ENCODE measurements at places on chromosomes 7 and 10.

DNA sequence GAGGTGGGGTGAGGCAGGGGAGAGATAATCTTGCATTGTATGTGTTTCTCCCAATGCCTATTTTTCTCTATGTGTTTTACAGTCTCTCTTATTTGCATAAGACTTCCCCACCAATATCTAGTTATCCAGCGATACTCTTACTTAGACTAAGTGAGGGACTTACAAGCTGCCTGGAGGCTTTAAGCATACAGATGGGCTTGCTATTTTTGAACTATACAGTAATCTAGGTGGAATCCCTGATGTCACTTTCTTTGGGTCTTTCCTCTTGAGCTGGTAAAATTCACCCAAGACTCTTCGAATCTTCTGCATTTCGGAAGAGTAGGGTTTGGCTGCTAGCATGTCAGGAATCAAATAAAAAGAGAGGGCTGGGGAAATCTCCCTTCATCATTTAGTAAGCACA, 76.6 kb downstream of the NDUFB2 start:
- DNase-seq = no peak

DNA sequence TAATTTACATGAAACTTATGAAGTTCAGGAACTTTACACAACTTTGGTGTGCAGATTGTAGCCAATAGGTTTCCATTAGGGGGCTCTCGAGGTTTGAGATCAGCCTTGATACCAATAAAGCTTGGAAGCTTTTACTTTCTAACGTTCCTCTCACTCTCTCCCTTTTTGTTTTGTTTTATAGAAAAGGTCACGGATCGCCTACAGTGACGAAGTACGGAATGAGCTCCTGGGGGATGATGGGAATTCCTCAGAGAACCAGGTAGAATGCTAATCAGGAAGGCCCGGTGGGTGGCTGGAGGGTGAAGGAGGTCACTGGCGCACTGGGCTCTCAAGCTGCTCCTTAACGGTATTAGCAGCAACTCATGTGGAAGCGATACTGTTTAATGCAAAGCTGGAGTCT, 79.9 kb downstream of the VTI1A start:
- DNase-seq = no peak

GRCh38 chr10:121138112-121138860, 287.1 kb downstream of the WDR11 start:
- DNase-seq = no peak

GRCh38 chr10:110664483-110665420, 20.6 kb downstream of the RBM20 start:
- no peak for DNase-seq

DNA sequence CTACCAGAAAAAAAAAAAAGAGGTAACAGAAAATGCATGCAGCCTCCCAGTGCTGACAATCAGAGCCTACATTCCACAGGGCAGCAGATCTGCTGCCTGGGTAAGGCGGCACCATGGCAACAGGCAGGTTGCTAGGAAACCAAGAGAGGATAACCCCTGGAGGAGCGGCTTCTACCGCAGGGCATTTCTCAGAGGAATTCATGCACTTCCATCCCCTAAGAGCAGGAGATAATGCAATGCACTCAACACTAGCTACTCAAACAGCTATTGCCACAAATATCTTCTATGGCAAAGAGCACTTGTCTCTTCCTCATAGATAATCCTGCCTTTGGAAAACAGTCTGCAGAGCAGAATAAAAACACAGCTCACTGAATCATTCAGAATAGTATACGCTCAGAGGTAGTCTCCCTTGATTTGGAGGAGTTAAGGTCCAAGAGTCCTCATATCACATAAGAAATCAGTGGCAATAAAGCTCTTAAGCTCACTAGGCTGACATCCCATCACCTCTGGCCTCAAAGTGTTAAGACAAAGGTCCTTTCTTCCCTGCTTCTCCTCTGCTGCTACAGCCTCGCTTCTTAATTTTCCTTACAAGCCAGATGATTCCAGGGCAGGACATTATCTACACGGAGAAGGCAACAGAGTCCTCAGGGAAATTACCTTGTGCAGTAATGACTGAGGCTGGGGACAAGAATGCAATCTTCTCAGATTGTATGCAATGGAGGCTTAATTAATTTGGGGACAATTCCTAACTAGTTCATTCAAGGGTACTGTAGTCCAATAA, 10.7 kb downstream of the PSAP start:
- no peak for DNase-seq

- DNase-seq = no peak
Observed at GRCh38 chr10:79586933-79587332, 23.8 kb upstream of the SFTPA1 start.

- DNase-seq = no peak
Observed at GRCh38 chr7:98211221-98211675, at the start of gene BHLHA15. BHLHA15 (plus strand) TSS chr7:98211439; CDS start chr7:98212310, 871 bp downstream.

- no peak for DNase-seq
Observed at GRCh38 chr7:237385-237784, 45.0 kb downstream of the FAM20C start.

DNA sequence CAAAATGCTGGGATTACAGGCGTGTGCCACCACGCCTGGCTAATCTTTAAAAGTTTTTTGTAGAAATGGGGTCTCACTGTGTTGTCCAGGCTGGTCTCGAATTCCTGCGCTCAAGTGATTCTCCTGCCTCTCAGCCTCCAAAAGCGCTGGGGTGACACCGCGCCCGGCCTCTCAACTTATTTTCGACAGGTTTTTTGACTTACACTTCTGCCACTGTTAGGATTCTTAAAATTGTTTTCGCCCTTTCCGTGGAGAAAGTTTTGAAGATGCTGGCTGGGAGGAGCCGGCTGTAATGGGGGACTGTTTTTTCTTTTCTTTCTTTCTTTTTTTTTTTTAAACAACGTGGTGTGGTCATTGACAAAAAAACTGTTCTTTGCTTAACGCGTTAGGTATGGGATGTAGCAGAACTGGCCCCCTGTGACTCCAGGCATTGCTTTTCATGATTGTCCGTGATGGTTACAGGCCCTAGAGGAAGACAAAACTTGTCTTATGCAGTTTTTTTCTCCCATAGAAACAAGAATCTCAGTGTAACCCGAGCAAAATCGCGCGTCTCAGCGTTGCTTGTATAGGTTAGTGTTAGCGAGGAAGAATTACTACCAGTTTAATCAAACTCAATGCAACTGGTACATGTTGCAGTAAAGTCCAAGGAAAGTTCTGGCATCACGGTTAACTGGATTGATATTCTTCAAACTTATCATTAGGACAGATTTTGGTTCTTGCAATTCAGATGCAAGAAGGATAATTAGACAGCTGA, 72.2 kb downstream of the DAGLB start:
- no peak for DNase-seq

- no peak for DNase-seq
Observed at GRCh38 chr10:34938399-34938670, 123.2 kb upstream of the PARD3 start.

All from right lung (tissue), 10 donors.